ENCODE measurements at places on chromosomes 3 and 15.

GRCh38 chr3:64223791-64224745 is 1.2 kb downstream of the PRICKLE2 start:
- no peak for DNase-seq

DNA sequence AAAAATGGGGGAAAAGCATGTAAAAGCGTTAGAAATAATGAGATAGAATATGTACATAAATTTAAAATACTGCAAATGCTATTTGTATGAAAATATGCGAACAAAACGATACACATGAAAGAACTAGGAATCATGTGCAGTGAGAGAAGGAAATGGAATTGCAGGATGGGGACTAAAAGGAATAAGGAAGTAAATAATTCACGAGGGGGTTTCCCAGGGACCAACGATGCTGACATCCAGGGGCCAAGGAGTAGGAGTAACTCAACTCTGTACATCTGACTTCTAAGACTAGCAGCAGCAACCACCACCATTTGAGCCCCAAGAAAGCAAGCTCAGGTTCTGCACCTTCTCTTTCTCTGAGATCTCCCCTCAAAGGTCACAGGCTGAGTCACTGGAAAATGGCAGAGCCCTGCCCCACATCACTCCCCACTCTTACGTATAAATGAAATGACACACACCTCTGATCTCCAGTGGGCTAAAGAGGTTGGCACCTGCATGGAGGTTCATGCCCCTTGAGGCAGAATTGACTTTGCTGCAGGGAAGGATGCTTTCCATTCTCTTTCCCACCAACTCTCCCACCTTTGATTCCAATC is 100.0 kb upstream of the DLG1 start:
- DNase-seq, result no peak

- no peak for DNase-seq
These were observed 698.4 kb upstream of the CCDC54 start for GRCh38 chr3:106678657-106679390.

GRCh38 chr3:99236576-99236975 is 335.1 kb upstream of the DCBLD2 start:
- DNase-seq, result no peak

- DNase-seq, result no peak
These were observed 328.7 kb downstream of the C3orf38 start for GRCh38 chr3:88478460-88478859.

DNA sequence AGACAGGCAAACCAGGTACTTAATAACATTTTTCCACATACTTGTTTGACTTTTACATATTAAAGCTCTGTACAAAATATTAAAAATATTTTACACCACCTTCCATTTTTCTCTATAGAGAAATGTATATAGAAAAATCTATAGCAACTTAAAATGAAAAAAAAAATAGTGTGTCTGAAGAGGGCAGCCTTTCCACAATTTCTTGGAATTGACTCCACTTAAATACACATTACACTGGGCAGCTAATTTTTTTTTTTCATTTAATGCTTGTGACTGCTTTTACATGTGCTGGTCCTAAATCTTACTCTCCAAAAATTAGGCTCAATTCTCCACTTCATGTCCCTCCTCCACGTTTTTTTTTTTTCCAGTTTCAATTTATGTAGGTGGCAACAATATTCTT is 427.0 kb upstream of the RBMS3 start:
- no peak for DNase-seq
